ENCODE measurements at places on chromosomes 6 and 20.

DNA sequence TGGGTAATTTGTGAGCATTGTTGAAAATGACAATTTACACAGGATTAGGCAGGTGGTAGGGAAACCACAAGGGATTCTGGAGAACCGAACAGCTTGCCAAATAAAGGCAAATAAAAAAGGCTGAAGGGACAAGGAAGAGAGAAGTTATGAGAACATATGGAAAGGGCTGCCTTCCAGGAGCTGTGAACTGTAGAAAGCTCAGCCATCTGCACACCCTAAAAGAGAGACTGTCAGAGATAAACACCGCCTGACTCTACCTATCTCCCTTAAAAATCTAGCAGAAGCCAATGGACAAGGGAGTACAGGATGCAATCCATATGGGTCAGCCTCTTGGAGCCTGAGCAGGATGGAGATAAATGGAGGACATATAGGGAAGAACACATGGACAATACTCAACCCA lies 12.7 kb upstream of the SLC17A1 start:
- DNase-seq, result no peak

GRCh38 chr6:134990262-134990661 lies 40.4 kb upstream of the ALDH8A1 start:
- no peak for DNase-seq

DNA sequence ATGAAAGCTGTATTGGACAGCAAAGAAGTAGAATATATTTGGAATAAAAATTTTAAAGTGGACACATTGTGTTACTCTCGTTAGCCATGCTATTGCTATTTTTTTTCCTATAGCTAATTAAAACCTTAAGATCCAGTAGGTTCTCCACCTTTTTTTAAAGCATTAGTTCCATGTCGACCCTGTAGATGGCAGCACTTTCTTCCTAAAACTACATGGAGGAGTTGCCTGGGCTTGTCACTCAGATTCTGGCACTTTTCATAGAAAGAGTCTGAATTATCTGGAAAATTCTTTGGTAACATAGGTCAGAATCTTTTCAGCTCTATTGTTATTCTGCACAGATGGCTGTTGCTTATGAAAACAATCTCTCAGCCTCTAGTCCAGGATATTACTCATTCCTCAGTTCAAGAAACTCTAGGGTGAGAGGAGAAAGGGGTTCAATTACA lies 42.0 kb upstream of the ESR1 start:
- peak; percentile 94 for DNase-seq

DNA sequence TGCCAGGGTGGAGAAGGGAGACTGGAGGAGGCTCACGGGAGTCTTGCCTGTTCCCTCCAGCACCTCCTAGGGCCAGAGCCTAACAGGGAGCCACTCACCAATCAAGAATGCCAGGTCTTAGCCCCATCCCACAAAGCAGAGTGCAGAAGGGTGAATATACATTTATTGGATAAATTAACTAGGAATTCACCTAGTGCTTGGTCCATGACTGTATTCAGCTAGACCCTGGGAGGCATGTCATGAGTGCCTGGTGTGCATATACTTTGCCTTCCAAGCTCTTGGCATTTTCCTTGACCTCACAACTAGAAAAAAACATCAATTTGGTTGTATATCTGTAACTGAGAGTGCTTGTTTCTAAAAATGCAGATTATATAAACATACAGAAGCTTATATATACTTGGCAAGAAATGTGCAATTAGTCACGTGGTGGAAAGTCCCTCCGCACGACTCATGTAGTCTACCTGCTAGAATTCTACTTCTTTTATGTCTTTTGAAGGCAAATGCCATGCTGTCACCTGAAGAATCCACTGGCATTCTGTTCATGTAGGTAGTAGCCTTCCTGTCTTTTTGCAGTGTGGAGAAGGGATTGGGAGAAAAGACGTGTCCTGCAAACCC lies 991.0 kb downstream of the KIF16B start:
- DNase-seq, result no peak

GRCh38 chr6:123263981-123264380 lies 267.9 kb downstream of the CLVS2 start:
- DNase-seq, result no peak

- DNase-seq, result peak; percentile 65
These were observed 274.9 kb downstream of the UTRN start for GRCh38 chr6:144559865-144560593.

GRCh38 chr6:1825277-1825676 lies 215.6 kb downstream of the FOXC1 start:
- no peak for DNase-seq

DNA sequence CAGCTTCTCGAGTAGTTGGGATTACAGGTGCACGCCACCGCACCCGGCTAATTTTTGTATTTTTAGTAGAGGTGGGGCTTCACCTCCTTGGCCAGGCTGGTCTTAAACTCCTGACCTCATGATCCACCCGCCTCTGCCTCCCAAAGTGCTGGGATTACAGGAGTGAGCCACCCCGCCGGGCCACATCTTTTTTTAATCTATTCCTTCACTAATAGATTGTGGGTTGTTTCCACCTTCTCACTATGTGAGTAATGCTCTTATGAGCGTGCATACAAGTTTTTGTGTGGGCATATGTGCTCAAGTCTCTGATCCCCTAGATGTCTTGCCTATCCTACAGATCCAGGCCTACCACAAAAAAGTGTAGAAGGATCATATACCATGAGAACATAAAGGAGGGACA lies 30.7 kb downstream of the CARMIL1 start:
- no peak for DNase-seq

DNA sequence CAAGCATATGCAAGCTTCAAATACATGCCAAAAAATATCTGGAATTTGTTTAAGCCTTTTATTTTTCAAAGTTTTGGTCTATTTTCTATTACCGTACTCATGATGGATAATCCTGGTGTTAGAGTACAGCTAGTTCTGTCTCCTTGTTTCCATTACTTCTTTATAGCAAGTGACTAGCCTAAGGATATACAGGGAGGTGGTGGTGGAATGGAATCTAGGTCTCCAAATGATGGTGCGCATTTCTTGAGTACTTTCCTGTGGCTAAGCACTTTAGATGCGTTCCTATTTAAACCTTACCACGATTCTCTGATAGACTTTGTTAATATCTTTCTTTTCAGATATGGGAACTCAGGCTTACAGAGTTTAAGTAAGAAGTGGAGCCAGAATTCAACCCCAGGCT lies 3.5 kb downstream of the SLC16A10 start:
- DNase-seq, result no peak

GRCh38 chr6:13724182-13724581 lies 12.5 kb upstream of the RANBP9 start:
- DNase-seq, result no peak

Measured in adipocyte (in vitro differentiated cells).